Epithelial cell of proximal tubule (primary cell): ENCODE measurements at places on chromosomes 3 and 15.

GRCh38 chr3:71128961-71129360 lies 454.6 kb downstream of the FOXP1 start:
- DNase-seq: no peak

DNA sequence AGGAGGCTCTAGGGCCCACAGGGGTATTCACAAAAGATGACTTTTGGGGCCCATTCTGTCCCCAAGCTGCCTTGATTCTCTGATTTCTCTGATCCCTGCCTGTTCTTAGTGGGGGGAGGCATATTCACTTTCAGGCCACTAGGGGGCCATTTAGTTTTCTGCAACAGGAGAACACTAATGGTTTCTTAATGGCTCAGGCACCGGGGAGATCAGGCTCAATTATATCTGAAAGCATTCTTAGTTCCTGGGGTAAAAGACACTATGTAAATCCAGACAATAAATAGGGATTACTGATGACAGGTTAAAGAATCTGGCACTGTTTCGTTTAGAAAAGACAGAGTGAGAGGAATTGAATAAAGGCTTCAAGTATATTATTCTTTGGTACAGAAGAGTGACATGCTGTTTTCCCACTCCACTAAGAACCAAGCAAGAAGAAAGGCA lies 2.5 kb upstream of the INAFM2 start:
- DNase-seq: no peak

DNA sequence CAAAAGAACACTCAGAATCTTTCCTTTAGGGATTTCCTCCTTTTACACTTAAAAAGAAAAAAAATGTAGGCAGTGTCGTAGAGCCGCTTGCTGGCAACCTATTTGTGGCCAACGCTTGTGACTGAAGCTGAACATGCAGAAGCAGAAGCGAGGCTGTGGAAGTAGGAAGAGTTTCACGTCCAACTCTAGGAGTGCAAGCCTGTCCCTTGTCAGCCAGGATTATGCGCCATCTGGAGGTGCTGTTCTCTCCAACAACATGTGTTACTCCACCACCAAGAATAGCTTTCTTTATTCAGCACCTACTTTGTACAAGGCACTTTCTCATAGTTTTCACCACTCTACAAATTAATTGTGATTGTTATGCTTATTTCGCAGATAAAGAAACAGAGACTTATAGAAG lies 223.2 kb upstream of the LMCD1 start:
- no peak for DNase-seq

DNA sequence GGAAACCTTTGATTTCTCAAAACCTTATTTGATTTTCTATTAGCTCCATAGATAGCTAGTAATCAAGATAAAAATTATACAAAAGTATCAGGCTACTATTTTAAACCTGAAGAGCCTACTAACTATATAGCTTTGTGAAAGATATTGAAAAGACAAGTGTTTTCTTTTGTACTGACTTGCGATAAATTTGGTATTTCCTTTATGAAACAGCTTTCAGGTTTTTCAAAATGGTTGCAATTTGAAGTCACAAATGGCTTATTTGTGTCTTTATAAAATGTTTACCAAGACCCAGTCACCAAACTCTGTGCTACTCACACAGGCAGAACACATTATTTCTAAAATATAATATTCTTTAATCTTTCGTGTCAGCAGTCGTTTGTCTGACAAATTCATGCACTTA lies 167.5 kb upstream of the ALCAM start:
- no peak for DNase-seq

- DNase-seq: no peak
Observed at GRCh38 chr3:177439694-177440269, 242.5 kb upstream of the TBL1XR1 start.

DNA sequence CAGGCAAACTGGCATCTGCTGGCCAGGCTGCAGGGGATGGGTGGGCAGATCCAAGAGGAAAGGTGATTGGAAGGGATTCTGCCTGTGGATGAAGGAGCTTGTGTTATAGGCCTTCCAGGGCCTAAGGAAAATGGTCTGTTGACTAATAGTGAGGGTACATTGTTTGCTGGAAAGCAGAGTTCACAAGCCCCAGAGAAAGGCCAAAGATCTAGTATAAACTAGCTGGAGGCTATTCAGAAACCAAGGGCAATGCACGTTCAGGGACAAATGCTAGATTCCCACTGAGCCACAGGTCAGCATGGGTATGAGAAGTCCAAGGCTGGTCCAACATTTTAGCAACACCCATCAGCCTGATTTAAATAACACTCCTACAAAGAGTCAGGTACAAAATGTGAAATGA lies 74.7 kb downstream of the FBN1 start:
- no peak for DNase-seq

DNA sequence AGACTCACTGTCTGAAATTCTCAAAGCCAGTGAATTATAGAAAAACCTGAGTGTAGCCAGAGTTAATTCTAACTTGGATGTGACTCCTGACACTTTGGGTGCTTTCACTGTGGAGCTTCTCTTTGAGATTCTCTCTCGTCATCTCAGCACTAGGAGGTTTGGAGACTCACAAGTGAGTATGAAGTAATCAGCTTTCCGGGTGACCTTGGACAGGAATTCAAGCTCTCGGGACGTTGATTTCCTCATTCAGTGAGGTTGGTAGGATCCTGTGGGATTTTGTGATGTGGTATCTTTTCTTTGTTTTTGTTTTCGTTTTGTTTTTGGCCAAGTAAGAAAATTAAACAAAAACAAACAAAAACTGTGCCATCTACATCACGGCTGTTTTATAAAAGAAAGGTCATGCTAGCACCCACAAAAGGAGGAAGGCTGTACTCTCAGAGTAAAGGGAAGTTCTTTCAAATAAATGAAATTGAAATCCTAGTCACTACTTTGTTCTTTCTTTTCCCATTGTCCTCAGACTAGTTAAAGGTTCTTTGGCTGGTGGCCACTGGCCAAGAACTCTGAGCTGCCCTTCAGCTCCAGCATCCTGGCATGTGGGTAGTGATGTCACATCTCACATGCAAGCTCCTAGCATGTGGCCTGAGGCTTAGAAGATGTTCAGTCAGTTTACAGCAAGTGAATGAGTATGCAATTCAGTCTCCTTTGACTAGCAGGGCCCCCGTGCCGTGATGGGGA lies 263.3 kb upstream of the TPM1 start:
- no peak for DNase-seq

DNA sequence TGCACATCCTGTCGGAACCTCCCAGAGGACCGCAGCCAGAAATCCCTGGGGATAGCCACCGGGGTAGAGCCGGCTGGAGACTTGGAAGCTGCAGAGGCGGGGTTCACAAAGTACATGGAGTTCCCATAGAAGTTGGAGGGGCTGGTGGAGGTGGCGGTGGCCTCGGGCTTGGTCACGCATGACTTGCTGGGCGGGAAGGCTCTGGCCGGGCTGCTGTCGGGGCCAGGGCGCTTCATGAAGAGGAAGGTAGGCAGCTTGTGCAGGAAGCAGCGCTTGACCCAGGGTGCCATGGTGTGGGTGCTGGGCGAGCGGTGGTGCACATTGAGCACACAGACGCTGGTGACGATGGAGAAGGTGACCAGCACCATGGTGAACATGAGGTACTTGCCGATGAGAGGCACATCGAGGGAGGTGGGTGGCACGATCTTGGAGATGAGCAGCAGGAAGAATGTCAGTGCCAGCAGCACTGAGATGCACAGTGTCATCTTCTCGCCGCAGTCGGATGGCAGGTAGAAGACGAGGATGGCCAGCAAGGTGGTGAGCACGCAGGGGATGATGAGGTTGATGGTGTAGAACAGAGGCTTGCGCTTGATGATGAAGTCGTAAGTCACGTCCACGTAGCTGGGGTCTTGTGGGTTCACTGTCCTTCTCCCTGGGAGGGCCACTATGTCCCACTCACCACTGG lies 8.4 kb upstream of the CHRNA3 start:
- DNase-seq: no peak

- no peak for DNase-seq
Observed at GRCh38 chr3:149460117-149460516, 14.4 kb upstream of the TM4SF4 start.

- DNase-seq: no peak
Observed at GRCh38 chr3:2526926-2527325, 428.3 kb downstream of the CNTN4 start.

GRCh38 chr3:7275396-7275795 lies 414.5 kb downstream of the GRM7 start:
- no peak for DNase-seq

DNA sequence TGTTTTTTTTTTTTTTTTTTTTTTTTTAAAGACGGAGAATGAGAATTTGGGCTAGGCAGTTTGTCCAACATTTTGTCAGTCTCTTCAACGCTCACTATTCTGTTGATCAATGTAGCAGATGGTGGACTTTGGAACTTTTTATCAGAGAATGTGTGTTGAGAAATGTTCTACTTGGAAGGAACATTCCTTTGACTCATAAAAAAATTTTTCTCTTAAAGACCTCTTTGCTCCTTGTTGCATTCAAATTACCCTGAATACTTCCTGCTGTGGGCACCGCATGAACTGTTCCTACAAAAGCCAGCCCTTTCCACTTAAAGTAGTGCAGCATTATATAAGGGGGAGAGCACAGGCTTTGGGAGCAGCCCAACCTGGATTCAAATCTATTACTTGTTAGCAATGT lies 182.9 kb downstream of the AKAP13 start:
- DNase-seq: peak; percentile 63

DNA sequence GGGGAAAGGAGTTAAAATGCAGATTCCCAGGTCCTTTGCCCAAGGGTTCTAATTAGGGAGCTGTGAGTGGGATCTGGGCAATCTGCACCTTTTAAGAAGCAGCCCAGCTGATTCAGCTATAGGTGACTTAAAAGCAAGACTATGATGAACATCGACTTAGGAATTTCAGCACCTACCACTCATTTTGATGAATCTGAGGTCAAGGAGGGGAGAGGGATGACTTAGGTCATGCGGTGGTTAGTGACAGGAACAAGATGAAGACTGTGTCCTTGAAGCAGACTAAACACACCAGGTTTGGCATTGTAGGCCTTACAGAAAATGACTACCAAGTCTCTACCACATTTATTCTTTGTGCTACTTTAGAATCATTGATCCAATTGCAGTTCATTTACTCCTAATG lies 196.3 kb downstream of the DTWD1 start:
- no peak for DNase-seq

DNA sequence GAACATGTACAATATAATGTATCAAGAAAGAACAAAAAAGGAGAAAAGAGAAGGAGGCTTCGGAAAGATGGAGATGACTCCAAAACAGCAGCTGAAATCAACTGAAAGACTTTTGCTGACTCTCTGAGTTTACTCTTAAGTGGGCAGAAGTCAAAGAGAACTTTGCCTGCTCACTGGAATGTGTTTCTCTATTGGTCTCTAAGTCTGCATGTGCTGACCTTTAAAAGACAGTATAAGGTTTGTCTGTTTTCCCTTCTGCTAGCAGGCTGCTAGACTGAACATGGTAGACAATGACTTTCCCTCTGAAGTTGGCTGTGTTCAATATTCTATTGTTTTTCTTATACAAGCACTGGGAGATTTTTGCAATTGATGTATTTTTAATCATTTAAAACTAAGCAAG lies 7.2 kb upstream of the MAP4 start:
- no peak for DNase-seq

GRCh38 chr3:37509069-37509468 lies 334.7 kb upstream of the LRRFIP2 start:
- DNase-seq: no peak

- no peak for DNase-seq
Observed at GRCh38 chr15:69729167-69729748, 276.6 kb downstream of the RPLP1 start.

GRCh38 chr15:65028338-65028737 lies 1.1 kb downstream of the MTFMT start:
- no peak for DNase-seq

GRCh38 chr15:64096668-64097384 lies 1.0 kb downstream of the SNX1 start:
- no peak for DNase-seq

DNA sequence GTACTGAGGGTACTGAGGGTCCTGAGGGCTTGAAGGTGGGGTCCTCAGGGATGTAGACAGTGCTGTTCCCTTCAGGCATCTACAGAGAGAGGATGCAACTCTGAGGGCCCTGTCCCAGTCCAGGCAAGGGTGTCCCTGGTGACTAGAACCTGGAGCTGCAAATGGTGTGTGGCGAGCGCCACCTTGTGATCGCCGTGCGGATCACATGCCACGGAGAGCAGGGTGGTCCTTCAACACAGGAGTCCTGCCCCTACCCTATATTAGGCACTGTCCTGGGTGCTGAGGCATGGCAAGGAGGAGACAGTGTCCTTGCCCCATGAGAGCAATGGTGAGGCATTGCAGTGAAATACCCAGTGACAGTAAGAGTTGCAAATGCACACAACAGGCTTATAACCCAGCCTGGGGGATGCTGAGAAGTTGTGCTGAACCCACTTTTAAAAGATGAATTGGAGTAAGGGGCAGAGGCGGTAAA lies 23.6 kb downstream of the RHCG start:
- DNase-seq: no peak

DNA sequence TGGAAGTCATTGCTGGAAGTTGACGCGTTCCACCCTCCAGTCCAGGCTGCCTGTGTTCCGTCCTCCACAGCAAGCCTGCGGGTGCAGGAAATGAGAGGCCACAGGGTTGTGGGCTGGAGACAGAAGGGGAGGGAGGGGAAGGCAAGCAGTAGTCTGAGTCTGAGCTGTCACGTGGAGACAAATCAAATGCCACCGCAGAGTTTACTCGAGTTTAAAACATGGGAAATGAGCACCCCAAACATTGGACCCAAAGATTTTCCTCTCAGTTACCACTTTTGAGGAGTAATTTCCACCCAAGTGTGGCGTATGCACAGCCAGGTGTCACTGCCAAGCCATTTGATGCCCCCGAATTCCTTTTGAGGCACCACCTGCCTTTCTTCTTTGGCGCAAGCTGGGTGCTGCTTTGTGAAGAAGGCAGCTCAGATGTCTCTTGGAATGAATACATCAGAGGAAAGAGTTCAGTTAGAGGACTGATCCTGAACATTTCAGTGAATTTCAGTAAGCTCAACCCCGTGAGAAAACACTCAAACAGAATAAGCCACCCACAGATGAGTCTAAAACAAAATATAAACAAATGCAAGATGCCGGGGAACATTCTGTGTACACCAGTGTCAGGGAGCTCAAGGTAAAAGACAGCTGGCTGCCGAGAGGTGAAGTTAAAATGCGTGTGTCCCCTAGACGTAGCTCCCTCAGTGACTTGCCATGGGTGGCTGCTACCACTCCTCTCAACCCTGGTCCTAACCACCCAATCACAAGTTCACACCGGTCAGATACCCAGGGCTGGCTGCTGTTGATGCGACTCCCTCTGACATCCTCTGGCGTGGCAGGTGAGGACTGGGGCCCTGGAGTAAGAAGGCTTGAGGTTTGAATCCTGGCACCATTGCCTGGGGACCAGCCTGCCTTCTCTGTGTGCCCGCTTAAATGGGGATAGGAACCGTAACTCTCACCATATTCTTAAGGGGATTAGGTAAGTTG lies 203.8 kb downstream of the UACA start:
- no peak for DNase-seq

GRCh38 chr3:66394019-66394752 lies 106.6 kb downstream of the LRIG1 start:
- no peak for DNase-seq

GRCh38 chr3:42256135-42256819 lies 9.7 kb downstream of the CCK start:
- peak; percentile 30 for DNase-seq

- DNase-seq: no peak
Observed at GRCh38 chr3:197600796-197601565, 45.2 kb upstream of the BDH1 start.

GRCh38 chr3:178969004-178969700 lies 102.5 kb downstream of the ZMAT3 start:
- no peak for DNase-seq

GRCh38 chr3:195061756-195062655 lies 209.0 kb downstream of the XXYLT1 start:
- DNase-seq: no peak
